ENCODE measurements at places on chromosomes 2 and 18. TPM values are rescaled to one million over a fixed set of nuclear protein-coding genes. Genes with fewer than 3 reads are reported as not detected.

Gene COL6A3
- total RNA-seq, result 1.3 TPM

DNA sequence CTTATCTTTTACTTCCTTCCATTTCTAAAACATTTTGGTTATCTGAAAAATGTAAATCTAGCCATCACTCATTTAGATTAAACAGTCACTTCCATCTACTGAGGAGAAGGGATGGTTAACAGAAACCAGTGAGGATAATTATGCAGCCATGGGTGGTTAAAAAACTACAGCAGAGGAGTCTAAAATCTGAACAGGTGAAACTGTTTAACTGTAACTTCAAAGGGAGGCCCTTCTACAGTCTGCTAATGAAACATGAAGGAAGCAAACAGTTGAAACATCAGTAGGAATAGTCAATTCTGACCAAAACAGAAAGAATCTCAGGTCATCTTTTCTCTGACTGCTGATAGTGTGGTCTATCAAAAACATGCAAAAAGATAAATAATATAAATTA is 71.0 kb downstream of the DTNB start:
- H3K27me3 ChIP-seq, result no peaks in the 10 kb centered on the region
- H3K4me3 ChIP-seq, result no peak overlapping the region
- no peaks in the 10 kb centered on the region for H3K36me3 ChIP-seq
- H3K27ac ChIP-seq, result no peak overlapping the region
- no peaks in the 10 kb centered on the region for H3K4me1 ChIP-seq

DNA sequence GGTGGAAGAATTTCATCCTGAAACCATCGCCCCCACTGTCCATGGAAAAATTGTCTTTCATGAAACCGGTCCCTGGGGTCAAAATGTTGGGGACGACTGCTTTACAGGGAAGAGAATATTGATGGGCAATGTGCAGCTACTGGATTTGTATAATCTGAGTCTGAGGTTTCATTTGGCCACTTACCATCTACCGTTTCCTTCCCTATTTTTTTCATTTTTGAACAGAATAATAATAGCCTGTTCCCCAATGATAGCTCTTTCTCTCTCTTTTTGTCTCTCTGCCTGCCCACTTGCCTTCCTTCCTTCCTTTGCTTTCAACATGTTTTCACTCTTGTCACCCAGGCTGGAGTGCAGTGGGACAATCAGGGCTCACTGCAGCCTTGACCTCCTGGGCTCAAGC is 78.3 kb upstream of the TLK1 start:
- no peak for DNase-seq
- no peak overlapping the region for H3K4me3 ChIP-seq
- no peaks in the 10 kb centered on the region for H3K36me3 ChIP-seq
- peaks cover 4% of the 10 kb centered on the region for H3K4me1 ChIP-seq
- H3K27ac ChIP-seq, result no peak overlapping the region

DNA sequence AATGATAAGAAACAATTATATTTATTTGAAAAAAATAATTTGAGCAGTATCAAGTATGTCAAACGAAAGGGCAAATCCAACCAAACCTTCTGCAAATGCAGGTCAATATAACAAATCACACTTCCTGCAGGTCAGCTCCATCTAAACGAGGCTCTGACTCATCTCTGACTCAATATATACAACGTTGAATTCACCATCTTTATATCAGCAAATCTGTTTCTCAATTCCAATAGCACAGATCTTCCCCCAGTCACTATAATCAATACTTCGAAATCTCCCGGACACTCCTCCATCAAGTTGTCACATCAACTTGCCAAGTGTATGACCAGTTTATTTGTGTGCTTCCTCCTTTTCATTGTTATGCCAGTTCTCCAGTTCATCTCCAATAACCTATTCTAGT is 388.9 kb downstream of the ZEB2 start:
- H3K27me3 ChIP-seq, result no peaks in the 10 kb centered on the region
- DNase-seq, result no peak
- H3K36me3 ChIP-seq, result no peaks in the 10 kb centered on the region
- H3K27ac ChIP-seq, result no peak overlapping the region
- no peak overlapping the region for H3K4me3 ChIP-seq
- H3K4me1 ChIP-seq, result no peaks in the 10 kb centered on the region

DNA sequence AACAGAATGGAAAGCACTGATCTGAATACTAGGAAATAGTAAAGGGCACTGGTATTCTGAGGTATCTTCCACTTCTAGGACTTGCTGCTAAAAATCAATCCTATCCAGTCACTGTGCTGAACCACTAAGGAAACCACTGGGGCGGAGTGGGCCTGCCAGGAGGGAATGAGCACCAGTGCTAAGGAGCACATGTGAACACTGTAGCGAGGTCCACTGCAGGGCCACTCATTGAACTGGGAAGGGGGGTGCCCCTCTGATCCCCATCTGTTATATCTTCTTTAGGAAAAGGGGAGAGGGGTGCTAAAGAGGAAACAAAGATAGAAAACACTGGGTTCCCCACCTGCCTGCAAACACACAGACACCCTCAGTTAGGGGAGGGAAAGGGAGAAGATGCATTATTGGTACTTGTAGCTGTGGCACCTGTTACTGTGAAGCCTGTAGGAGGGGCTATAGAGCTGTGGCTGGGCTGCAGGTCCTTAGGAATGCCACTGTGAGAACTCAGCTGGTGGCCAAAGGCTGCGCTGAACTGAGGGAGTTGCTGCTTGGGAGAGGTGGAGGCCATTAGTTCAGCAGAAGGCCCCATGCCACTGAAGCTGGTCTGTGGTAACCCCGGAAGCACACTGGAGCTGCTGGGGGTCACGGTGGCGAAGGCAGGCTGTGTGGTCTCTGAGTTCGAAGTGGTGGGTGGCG is 81.8 kb downstream of the INO80D start:
- H3K4me1 ChIP-seq, result no peaks in the 10 kb centered on the region
- no peak for DNase-seq
- no peak overlapping the region for H3K27ac ChIP-seq
- H3K36me3 ChIP-seq, result peaks cover 66% of the 10 kb centered on the region
- no peaks in the 10 kb centered on the region for H3K27me3 ChIP-seq

DNA sequence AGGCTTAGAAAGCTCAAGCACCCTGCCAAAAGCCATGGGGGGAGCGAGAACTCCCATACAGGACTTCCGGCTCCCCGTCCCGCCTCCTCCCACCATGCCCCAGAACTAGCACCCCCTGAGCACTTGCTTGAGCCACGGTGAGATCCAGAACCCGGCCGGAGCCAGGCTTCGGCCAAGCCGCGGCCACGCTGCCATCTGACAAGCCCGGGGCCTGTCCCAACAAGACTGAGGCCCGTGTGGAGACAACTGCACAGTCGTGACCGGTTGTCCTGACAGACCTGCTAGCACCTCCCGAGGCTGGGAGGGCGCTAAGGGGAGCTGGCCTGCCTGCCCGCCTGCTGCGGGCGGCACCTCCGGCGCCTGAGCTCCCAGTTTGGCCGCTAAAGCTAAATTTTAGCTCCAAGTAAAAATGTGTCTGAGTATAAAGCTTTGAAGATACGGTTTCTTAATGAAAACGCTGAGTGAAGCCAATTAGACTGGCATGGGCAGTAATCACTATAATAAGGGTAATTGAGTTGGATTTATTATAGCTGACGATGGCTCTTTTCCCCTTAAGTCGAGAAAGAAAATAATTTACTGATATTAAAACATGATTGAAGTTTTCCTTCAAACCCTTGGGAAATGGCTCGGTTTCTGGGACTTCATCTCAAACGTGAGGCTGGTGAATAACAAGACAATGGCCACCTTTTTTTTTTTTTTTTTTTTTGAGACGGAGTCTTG is 78.3 kb upstream of the ODC1 start:
- no peaks in the 10 kb centered on the region for H3K36me3 ChIP-seq
- H3K4me1 ChIP-seq, result no peaks in the 10 kb centered on the region
- no peak overlapping the region for H3K4me3 ChIP-seq
- H3K27me3 ChIP-seq, result no peaks in the 10 kb centered on the region

- no peak overlapping the region for H3K4me3 ChIP-seq
- no peak overlapping the region for H3K27ac ChIP-seq
- DNase-seq, result no peak
- no peaks in the 10 kb centered on the region for H3K27me3 ChIP-seq
Measured at GRCh38 chr2:47321411-47322031, 81.4 kb upstream of the MSH2 start.

DNA sequence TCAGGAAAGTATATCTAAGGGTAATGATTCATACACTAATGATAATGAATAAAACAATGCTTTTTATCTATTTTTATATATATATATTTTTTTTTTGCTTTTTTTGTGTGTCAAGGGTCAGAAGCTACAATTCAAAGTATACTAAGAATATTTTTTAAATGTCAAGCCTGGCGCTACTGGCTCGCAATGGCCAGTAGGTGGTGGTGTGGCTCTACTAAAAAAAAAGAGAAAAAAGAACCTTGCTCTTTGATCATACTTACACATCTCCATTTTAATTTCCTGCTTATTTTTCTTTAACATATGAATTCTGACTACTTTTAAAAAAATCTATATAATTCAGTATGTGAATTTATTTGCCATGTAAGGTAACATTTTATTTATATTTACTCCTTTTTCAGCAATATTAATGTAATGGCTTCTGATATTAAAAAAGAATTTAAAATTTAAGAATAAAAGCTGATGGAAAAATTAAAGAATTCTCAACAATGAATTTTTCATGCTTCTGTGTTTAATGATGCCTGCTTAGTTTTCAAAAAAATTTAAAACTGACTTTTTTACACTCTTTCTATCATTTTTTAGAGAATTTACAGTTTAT is 232.9 kb downstream of the GULP1 start:
- H3K36me3 ChIP-seq, result no peaks in the 10 kb centered on the region
- H3K4me3 ChIP-seq, result no peak overlapping the region
- H3K27me3 ChIP-seq, result no peaks in the 10 kb centered on the region
- no peak for DNase-seq

Gene LYPD6B
- total RNA-seq, result not detected

DNA sequence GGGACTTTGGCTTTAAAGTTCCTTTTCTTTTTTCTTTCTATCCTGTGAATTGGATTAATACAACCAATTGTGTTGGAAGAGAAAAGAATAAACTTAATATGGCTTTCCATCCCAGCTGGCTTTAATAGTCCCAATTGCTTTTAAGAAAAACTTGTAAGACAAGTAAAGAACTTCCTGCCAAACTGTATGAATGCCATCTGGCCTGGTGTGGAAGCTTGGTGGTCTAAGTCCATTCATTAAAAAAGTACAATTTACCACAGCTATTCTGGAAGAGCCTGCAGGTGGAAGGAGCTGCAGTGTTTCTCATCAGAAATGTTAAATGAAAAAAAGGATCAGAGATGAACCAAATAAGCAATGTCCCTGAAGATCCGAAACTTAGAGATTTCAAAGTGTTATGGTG is 103.9 kb downstream of the KLHL14 start:
- no peaks in the 10 kb centered on the region for H3K36me3 ChIP-seq
- no peaks in the 10 kb centered on the region for H3K4me1 ChIP-seq
- no peak for DNase-seq

- no peaks in the 10 kb centered on the region for H3K27me3 ChIP-seq
- H3K4me1 ChIP-seq, result no peaks in the 10 kb centered on the region
- no peaks in the 10 kb centered on the region for H3K36me3 ChIP-seq
- no peak overlapping the region for H3K4me3 ChIP-seq
- no peak overlapping the region for H3K27ac ChIP-seq
Measured at GRCh38 chr2:228352048-228352447, 170.6 kb upstream of the SPHKAP start.

GRCh38 chr2:165015052-165015642 is 59.8 kb upstream of the SLC38A11 start:
- peak; percentile 62 for DNase-seq
- no peaks in the 10 kb centered on the region for H3K36me3 ChIP-seq
- no peaks in the 10 kb centered on the region for H3K27me3 ChIP-seq
- H3K4me1 ChIP-seq, result no peaks in the 10 kb centered on the region
- H3K4me3 ChIP-seq, result no peak overlapping the region

Gene OXER1
- total RNA-seq, result not detected

GRCh38 chr18:58723810-58724602 is 52.7 kb downstream of the MALT1 start:
- no peak for DNase-seq
- no peak overlapping the region for H3K27ac ChIP-seq
- peaks cover 49% of the 10 kb centered on the region for H3K36me3 ChIP-seq
- no peaks in the 10 kb centered on the region for H3K27me3 ChIP-seq
- H3K4me1 ChIP-seq, result peaks cover 5% of the 10 kb centered on the region

Measured in CD4-positive, alpha-beta T cell (primary cell).